ENCODE measurements at places on chromosomes 13 and 19.

DNA sequence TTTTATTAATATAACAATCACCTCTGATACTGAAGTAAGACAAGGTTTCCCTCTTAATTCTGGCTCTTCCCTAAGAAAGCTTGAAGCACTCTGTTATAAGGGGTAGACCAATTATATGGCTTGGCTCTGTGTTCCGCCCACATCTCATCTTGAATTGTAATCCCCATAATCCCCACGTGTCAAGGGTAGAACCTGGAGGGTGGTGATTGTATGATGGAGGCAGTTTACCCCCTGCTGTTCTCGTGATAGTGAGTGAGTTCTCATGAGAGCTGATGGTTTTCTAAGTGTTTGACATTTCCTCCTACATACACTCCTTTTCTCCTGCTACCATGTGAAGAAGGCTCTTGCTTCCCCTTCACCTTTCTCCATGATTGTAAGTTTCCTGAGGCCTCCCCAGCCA, 363.8 kb upstream of the PCDH20 start:
- DNase-seq: no peak

- DNase-seq: no peak
Observed at GRCh38 chr13:98741741-98742435, 10.6 kb downstream of the SLC15A1 start.

DNA sequence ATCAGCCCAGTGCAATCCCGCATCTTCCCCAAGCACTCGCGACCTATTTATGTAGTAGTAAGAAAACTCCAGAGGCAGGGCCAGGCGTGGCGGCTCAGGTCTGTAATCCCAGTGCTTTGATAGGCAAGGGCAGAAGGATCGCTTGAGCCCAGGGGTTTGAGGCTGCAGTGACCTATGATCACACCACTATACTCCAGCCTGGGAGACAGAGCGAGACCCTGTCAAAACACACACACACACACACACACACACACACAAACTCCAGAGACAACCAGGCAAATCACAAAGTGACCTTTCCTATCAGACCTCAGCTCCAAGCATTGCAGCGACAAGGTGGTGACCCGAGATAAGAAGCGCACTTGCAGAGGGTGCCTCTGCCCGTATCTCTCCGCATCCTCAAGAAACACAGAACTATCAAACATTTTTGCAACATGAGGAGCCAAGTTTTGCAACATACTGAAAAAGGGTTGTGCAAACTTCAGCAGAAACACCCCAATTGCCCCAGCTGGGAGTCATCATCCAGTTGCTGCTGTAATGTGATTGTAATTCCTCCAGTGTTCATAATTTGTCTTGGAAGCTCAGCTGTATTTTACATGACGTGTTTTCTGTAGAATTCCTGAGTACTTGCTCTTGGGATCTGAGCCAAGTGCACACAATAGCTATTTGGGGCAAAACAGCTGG, 8.7 kb upstream of the KLF2 start:
- DNase-seq: no peak

GRCh38 chr13:45120967-45121831, 889 bp downstream of the GTF2F2 start:
- DNase-seq: no peak

DNA sequence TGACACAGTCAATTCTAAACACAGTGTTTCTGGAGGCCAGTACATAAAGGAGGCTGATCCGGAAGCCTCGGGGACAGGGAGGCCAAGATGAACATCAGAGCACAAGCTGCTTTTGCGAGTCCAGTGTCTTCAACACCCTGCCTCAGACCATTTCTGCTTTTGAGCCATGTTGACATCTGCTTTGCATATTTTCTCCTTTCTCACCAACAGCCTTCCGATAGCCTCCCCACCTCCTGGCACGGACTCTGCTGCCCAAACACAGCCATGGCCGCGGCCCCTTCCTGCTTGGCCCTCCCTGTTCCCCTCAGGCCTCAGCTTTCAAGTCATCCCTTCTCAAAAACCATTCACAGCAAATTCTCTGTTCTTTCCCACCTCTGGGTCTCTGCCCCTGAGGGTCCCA, 3.6 kb downstream of the LRRC25 start:
- DNase-seq: no peak

DNA sequence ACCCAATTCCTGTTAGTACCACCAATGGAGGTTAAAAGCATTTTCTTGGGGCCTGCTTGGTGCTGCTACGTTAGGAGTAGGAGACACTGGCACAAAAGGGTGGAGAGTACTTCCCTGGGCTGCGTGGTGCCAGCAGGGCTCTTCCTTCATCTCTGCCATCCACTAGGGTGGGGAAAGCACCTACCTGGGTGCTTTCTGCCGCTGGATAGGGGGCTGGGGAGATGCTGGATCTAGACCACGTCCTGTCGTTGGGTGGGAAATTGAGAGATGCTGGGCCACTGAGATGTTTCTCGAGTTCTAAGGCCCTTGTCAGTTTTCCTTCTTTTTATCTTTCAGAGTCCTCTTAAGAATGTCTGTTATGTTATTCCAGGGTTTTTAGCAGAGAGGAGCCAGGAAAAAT, 6.7 kb upstream of the FCGBP start:
- no peak for DNase-seq

GRCh38 chr13:79185580-79185979, 220.5 kb downstream of the RBM26 start:
- no peak for DNase-seq

GRCh38 chr13:37085606-37086005, 19.9 kb downstream of the CSNK1A1L start:
- no peak for DNase-seq

- no peak for DNase-seq
Observed at GRCh38 chr13:31793246-31793645, 53.9 kb downstream of the RXFP2 start.

- no peak for DNase-seq
Observed at GRCh38 chr13:106883976-106884375, 316.0 kb upstream of the ARGLU1 start.

DNA sequence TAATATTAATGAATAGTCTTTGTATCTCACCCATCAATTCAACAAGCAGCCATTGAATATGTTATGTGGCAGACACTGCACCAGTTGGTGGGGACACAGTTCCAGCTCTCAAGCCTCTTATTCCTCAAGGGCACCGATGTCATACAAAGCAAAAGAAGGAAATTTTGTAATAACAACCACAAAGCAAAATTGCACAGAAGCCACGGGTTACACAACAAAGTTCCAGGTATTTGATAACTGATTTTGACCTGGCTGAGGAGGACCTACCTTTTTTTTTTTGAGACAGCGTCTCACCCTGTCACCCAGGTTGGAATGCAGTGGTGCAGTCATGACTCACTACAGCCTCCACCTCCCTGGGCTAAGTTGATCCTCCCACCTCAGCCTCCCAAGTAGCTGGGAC, 266.7 kb downstream of the FOXO1 start:
- DNase-seq: no peak

DNA sequence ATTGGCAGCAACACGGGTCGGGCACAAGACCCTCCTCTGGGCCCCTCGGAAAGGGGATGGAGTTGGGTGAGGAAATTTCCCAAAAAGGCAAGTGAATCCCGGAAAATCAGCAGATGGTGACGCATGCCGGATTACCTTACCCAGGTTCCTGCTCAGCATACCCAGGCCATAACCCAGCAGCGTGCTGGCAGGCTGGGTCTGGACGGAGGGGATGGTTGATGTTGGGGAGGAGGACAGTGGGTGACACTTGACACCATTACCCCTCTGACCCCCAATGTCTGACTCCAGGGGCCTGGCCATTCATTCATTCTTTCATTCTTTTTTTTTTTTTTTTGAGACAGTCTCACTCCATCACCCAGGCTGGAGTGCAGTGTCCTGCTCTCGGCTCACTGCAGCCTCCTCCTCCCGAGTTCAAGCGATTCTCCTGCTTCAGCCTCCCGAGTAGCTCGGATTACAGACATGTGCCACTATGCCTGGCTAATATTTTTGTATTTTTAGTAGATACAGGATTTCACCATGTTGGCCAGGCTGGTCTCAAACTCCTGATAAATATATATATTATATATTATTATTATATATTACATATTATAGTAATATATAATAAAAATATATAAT, 799 bp downstream of the PVR start:
- DNase-seq: no peak

- no peak for DNase-seq
Observed at GRCh38 chr13:21478881-21479808, 20.0 kb upstream of the ZDHHC20 start.

DNA sequence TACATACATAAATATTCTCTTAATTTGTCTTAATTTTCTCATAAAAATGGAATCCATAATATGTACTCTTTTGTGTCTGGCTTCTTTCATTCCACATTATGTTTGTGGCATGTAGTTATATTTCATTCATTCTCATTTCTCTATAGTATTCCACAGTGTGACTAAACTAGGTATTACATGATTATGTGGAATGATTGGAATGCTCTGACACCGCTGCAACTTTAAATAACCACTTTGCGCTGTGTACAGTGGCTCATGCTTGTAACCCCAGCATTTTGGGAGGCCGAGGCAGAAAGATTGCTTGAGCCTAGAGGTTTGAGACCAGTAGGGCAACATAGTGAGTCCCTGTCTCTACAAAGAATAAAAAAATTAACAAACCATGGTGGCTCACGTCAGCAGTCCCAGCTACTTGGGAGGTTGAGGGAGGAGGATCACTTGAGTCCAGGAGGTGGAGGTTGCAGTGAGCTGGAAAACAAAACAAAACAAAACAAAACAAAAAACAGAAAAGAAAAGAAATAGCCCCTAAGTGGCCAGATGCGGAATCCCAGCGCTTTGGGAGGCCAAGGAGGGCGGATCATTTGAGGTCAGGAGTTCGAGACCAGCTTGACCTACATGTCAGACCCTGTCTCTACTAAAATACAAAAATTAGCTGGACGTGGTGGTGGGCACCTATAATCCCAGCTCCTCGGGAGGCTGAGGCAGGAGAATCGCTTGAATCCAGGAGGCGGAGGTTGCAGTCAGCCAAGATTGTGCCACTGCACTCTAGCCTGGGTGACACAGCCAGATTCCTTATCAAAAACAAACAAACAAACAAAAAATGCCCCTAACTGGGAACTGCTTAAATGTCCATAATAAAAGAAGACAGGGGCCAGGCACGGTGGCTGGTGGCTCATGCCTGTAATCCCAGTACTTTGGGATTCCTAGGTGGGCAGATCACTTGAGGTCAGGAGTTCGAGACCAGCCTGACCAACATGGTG, 8.0 kb upstream of the SAE1 start:
- no peak for DNase-seq

DNA sequence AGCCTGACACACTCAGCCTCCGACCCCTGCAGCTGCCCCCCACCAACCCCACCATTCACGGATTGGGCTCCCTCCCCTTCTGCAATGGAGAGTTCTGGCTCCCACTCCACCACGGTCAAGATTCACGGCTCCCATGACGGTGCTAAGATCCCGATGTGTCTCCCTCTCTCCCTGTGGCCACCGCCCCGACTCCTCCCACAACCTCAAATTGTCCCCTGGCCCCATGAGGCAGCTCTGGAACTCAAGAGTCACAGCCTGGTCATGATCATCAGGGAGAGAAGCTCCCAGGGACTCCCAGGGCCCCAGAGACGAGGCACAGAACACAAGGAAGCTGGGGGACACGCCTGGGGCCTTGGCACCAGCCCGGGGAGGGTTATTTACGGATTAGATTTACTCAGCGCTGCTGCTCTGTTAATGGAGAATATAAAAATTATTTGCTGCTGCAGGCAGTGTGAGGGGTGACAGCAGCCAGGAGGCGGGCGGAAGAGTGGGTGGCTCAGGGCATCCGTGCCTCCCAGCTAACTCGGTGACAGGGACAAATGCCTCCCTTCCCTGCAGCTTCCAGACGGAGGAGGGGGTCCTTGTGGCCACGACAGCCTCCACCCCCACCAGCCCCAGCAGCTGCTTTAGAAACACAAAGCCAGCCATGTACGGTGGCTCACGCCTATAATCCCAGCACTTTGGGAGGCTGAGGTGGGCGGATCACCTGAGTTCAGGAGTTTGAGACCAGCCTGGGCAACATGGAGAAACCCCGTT, 184.2 kb downstream of the PTPRS start:
- DNase-seq: no peak

GRCh38 chr13:38628554-38628953, 58.3 kb upstream of the FREM2 start:
- DNase-seq: no peak

DNA sequence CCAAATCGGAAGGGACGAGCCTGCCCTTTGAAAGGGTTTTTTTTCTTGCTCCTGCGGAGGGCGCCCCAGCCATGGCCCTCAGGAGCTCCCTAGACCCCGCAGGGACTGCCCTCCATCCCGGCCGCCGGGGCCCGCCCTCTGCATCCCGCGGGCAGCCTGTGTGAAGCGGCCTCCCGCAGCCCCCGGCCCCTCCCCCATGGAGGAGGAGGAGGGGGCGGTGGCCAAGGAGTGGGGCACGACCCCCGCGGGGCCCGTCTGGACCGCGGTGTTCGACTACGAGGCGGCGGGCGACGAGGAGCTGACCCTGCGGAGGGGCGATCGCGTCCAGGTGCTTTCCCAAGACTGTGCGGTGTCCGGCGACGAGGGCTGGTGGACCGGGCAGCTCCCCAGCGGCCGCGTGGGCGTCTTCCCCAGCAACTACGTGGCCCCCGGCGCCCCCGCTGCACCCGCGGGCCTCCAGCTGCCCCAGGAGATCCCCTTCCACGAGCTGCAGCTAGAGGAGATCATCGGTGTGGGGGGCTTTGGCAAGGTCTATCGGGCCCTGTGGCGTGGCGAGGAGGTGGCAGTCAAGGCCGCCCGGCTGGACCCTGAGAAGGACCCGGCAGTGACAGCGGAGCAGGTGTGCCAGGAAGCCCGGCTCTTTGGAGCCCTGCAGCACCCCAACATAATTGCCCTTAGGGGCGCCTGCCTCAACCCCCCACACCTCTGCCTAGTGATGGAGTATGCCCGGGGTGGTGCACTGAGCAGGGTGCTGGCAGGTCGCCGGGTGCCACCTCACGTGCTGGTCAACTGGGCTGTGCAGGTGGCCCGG, 815 bp downstream of the MAP3K10 start:
- peak; percentile 31 for DNase-seq

DNA sequence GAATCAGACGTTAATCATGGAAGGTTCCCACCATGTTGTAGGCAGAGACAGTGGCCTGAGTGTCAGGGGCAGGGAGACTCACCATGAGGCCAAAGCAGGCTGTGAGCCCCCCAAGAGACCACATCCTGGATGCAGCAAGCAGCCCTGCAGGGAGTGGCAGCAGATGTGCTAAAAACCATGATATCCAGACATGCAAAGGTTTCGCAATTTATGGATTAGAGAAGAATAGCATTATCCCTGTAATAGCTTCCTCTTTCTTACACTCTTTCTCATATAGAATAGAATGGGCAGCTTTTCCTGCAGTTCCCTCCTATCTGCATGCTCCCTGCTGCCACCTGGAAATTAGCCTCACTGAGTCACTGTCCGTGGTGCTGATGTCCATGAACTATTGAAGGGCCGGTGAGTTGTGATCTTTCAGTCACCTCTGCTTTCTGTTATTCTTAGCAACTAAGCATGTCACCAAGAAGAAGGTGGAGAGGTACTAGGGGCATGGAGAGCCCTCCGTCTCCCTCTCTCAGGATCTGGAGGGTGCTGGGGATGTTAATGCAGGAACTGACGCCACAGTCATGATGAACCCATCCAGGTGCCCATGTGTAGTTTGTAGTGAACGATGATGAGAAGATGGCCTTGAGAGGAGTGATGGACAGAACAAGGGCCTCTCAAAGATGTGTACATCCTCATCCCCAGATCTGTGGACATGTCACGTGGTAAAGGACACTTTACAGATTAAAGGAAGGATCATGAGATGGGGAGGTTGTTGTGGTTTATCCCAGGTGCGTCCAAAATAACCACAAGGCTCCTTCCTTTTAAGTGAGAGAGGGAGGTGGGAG, 9.9 kb downstream of the CEACAM4 start:
- no peak for DNase-seq

Data from activated T-cell treated with anti-CD3 and anti-CD28 coated beads, Interleukin-2, amount 50 U/mL, for 1 hour (primary cell).